ENCODE measurements at places on chromosomes 13 and 19.

GRCh38 chr13:38415233-38415632 is 65.6 kb downstream of the UFM1 start:
- no peak for DNase-seq

- DNase-seq, result no peak
Measured at GRCh38 chr19:46635920-46636761, at the start of gene GNG8. TSS of gene GNG8 (minus strand) at chr19:46636202. CDS start at chr19:46634682, 1,520 bp downstream.

DNA sequence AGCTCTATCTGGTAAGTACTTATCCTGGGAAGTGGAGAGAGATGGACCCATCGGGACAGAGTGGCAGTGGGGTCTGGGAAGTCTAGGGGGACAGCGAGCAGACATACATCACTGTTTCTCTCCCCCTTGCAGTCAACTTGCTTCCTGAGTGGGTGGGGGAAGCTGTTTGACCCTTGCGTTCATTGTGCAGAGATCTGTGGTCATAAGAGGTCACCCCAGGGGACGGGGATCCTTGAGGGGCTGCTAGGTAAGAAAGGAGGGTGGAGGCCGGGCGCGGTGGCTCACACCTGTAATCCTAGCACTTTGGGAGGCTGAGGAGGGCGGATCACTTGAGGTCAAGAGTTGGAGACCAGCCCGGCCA is 474 bp downstream of the ARHGEF18 start:
- DNase-seq, result no peak

DNA sequence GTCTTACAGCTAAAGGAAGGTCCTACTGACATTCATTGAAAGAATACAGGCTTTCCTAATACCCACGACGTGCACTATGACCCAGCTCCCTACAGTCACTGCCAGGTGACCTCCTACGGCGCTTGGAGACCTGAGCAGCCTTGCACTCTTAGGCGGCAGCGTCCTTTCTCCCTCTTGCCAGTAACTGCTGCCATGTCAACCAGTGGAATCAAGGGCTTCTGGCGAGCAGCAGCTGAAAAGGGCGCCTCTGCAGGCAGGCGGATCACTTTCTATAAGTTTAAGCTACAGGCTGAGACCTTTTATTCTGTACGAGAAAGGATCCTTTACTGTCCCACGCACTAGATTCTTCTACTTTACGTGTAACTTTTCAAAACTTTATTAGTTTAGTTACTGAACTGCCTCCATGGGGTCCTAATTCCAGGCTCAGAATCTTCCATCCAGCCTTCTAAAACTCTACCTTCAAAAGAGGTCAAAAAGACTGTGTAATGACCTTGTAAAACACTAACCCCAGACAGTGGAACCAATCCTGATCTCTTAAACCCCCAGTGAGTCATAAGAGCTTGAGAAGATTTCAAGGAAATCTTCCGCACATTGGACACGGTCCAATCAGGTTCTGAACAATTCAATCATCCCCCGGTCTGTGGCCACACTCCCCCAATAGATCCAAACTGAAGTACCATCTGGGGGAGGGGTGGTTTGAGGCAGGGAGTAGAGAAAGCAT is 1.9 kb downstream of the KCTD12 start:
- DNase-seq, result no peak

- DNase-seq, result peak; percentile 23
Measured at GRCh38 chr13:94548821-94549231, 47.1 kb downstream of the TGDS start.

DNA sequence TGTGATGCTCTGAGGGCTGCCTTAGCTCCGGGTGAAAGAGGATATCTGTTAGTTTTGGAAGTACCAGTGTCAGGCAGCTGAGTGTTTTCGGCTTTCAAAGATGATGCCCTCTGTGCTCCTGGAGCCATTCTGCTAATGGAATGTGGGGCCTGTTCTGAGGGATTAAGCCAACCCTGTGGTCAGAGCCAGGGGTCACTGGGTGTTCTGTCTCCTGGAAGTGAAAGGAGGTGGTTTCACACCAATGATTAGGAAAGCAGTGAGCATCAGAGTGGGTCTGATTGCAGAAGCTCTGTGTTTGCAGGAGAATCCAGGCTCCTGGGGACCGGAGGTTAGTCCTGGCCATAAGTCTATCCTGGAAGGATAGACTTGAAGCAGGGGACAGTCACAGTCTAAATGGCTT is 94.6 kb downstream of the UQCRFS1 start:
- no peak for DNase-seq

DNA sequence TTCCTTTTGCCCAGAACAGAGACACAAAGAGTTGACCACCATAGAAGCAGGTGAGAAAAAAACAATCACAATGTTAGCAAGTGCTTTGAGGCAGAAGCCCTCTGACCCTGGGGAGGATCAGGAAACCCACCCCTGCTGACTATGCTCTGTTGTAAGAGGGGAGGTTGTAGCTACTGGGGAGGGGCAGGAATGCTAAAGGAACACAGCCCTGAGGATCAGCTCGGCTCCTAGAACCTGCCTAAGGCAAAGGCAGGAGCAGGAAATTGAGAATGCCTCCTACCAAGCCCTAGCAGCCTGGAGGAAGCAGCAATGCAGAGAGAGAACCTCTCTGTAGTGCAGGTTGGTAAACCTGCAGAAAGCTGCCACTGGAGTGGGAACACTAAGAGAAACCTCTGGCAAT is 624.0 kb upstream of the KLF12 start:
- no peak for DNase-seq

- no peak for DNase-seq
Measured at GRCh38 chr13:84481958-84482357, 599.7 kb upstream of the SLITRK1 start.

DNA sequence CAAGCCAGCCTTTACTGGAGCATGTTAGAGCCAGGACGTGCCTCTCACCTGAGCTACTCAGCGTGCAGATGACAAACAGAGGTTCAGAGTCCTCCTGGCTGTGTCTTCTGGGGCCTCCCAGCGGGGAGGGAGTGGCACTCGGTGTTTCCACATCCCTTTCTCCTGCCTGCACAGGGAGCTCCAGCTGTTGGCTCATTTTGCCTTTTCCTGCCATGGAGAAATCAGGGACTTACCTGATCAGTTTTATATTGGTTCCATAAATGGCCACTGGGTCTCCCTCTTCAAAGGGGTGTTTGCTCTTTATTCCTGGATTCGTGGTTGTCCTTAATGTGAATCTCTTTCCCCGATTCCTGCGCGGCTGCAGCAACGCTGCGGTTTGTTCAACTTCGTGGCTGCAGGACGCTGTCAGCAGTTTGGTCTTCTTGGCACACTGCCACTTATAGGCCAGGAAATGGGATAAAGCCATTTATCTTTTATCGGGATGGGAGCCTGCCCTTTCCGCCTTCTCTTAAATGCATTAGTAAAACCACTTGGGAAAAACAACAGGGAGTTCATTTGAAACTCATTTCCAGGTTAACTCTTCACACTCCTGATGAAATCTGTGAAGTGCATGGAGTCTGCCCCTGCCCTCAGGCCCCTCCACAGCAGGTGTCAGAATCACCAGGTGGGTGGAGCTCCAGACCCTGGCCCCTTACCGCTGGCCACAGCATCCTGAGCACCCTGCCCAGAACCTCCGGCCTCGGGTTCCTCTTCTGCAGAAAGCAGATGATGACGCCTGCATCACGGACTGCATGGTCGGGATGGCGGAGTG is 39.8 kb upstream of the MCF2L start:
- no peak for DNase-seq

DNA sequence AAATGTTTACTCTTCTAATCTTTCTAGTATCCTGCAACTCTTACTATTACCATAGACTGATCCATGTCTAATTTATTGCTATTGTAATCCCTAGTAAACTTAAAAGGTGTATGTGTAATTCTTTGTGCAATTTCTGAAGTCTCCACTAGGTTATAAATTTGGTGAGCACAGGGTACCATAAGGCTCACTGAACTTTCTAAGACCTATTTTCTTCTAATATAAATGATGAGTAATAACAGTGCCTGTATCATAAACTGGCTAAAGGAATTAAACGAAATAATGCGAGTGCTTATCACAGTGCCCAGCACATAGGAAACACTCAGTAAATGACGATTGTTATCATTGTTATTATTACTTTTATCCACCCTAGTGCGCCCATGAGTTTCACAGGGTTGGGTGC is 119.1 kb downstream of the KLF12 start:
- no peak for DNase-seq

GRCh38 chr13:75326173-75327134 is 155.5 kb downstream of the TBC1D4 start:
- peak; percentile 51 for DNase-seq

DNA sequence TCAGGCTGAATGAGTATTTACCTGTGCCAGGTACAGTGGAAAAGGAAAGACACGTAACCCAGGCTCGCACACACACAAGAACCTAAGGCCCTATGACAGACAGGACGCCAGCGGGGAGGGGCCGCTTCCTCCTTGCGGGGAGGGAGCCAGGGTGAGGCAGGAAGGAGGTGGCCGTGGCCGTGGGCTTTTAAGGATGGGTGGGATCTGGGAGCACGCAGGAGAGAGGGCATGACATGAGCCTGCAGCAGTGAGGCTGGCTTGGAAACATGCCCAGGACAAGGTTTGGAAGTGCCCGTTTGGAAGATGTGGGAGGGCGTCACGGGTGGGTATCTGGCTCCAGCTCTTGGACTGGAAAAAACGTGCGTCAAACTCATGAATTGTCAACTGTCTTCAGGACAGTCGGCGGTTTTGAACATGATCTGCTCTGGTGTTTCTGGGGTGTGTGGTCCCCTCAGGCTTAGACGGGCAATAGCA is 20.1 kb downstream of the SH3GL1 start:
- peak; percentile 30 for DNase-seq

- no peak for DNase-seq
Measured at GRCh38 chr19:3392480-3392879, 26.1 kb downstream of the NFIC start.

GRCh38 chr13:42638886-42639285 is 64.9 kb downstream of the TNFSF11 start:
- DNase-seq, result no peak

Measured in stimulated activated CD8-positive, alpha-beta memory T cell treated with anti-CD3 and anti-CD28 coated beads, Interleukin-15, amount 100 ng/mL, for 48 hours (primary cell).